ENCODE measurements at places on chromosomes 2 and 18.

- DNase-seq = no peak
These were observed 26.0 kb upstream of the BCL2L11 start for GRCh38 chr2:111094691-111095090.

- DNase-seq = peak; percentile 91
These were observed 3.0 kb downstream of the SCG2 start for GRCh38 chr2:223598994-223599639.

GRCh38 chr2:43184339-43184895, 42.0 kb downstream of the ZFP36L2 start:
- DNase-seq = peak; percentile 79

DNA sequence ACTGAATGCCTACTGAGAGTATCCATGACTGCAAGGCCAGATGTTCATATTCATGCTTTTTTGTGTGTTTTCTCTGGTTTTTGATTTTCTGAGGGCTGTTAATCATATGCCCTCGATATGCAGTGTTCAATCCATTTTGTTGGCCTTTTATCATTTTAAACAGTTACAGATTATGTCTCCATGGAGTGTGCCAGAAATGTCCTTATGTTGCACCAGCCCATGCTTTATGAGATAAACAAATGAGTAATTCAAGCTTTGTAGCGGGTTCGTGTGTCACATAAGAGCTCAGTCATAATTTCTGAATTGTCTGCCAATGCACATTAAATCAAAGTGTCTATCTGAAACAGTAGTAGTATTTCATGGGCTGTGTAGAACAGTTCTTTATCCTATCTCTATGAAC, 583.0 kb downstream of the THSD7B start:
- DNase-seq = peak; percentile 9

DNA sequence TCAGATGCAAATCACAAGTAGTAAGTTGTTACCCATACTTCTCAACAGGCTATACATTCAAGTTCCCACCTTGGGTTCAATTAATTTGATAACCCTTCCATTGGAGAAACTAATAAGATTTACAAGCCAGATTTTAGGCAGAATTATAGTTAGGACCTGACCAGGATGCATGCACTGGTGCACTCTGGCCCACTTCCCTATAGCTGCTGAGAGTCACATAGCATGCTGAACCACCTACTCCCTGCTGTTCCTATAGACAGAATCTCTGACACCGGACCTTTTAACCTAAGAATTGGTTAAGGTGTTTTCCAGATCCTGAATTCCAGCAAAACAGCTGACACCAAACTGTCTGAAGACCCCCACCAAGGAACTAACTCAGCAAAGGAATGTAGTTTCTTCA, 26.2 kb downstream of the FAM210A start:
- DNase-seq = no peak

DNA sequence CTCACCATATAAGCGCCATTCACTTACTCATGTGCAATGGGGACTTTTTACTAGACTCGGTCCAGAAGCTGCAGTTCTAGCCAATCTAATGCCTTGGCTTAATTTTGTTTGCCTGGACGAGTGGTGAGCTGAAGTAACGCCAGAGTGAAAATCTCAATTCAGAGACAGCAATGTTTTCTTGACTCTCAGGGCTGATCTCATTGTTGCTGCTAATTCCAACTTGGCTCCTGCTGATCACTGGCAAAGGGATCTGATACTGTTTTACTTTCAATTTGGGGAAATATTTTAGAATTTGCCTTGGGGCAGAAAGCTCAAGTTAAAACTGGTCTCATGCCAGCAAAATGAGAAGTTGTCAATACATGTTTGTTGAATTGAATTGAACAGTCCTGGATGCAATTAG, 906.6 kb upstream of the CDH2 start:
- DNase-seq = no peak

DNA sequence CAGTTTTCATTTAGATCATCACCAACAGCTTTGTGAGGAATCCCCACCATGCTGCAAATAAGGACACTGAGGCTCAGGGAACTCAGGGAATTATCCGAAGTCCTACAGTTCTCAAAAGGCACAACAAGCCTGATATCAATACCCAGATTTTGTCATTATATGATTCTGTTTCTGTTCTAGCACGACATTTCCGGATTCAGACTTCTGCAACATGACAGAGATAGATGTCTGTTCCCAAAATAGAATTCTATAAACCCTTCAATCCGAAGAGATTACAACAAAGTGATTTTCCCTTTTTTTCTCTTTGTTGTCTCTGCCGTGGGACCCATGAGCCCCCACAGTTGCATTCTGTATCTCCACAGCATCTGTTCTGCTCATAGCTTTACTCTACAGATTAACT, 72.0 kb downstream of the DOCK10 start:
- no peak for DNase-seq

DNA sequence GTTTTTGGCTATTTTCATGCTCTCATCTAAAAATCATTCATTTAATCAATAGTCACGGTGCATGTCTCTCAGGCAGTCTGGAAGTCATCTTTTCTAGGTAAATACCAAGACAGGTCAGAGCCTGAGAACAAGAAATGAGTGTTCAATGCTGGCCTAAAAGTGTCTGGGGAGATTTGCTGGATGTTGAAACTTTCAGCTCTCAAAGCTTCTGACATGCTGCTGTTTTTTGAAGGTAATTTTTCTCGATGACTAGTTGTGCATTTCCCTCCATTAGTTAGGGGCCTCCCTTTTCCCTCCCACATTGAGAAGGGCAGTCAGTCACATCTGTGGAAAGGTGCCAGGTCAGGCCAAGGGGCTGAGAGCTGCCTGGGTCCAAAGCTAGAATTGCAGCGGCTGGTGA, 115.6 kb downstream of the LPIN1 start:
- DNase-seq = no peak

DNA sequence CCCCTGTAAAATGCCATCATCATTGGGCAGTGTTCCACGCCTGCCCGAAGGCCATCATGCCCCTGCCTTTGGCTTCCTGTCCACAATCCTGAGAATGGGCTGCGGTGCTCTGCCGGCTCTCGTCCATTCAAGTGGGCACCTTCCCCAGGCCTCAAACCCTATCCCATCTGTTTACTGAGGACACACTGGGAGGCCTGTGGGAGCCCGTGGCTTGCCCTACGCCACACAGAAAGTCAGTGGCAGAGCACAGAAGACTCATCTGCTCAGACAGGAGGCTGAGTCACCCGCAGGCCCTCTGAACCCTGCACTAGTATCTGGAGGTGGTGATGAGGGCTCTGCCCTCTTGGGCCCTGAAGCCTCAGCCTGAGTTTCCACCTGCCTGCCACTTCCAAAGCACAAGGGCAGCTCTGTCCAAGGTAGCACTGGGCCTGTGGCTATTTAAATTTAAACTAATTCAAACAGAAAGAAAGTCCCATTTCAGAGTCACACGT, 19.1 kb upstream of the ANKRD53 start:
- DNase-seq = no peak

- no peak for DNase-seq
These were observed 63.0 kb downstream of the WDR75 start for GRCh38 chr2:189504238-189504637.

- DNase-seq = no peak
These were observed 67.3 kb upstream of the SNTG2 start for GRCh38 chr2:883260-883802.

DNA sequence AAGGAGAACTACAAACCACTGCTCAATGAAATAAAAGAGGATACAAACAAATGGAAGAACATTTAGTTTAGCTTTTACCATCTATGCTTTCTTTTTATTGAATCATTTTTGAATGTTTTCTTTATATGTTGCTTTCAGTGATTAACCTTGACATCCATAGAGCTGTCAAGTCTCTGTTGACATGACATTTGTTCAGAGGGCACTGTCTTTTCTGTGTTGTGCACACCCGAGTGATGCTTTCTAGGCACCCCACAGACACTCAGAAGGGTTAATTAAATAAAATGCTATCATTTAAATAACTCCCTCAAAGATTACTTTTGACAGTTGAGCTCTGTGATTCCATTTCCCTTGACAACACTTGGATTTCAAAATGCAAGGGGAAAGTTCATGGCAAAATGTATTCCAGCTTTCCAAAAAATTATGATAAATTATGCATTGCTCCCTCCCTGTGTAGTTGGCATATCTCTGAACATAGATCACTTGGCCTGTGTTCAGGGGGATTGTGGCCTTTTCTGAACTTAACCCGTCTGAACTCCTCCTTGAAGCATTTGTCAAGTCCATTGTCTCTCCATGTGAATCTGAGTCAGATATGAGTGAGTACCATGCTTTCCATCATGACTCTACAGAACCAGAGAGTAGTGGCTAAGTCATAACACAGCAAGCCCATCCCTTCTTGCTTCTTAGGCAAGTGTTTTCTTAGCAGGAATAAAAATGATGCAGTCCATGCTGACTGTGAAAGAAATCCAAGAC, 372.6 kb downstream of the RPRM start:
- no peak for DNase-seq

DNA sequence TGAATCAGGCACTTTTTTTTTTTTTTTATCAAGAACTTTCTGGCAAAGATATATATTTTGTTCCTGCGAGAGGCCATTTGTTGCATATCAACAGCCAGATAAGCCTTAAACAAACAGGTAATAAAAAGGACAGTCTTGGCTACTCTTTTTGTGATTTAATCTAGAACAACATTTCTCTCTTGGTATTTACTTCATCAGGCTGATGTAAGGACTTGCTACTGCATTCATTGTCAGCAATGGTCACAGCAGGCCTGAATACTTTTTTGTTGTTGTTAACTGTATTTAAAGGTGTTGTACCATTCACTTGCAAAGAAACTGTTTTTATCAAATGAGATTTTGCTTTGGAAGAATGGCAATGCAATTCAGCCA, 683.8 kb downstream of the IRS1 start:
- DNase-seq = peak; percentile 12

DNA sequence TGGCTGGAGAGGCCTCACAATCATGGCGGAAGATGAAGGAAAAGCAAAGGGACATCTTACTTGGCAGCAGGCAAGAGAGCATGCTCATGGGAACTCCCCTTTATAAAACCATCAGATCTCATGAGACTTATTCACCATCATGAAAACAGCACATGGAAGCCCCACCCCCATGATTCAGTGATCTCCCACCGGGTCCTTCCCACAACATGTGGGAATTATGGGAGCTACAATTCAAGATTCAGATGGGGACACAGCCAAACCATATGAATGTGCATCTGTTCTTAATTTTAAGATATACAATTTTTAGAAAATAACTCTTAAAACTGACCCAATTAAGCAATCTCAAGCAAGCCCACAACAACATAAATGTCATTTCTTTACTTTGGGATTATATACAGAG, 12.6 kb downstream of the C18orf63 start:
- peak; percentile 57 for DNase-seq

- no peak for DNase-seq
These were observed 49.9 kb downstream of the LPIN2 start for GRCh38 chr18:2963048-2963447.

GRCh38 chr2:8168022-8168717, 513.7 kb upstream of the ID2 start:
- no peak for DNase-seq

DNA sequence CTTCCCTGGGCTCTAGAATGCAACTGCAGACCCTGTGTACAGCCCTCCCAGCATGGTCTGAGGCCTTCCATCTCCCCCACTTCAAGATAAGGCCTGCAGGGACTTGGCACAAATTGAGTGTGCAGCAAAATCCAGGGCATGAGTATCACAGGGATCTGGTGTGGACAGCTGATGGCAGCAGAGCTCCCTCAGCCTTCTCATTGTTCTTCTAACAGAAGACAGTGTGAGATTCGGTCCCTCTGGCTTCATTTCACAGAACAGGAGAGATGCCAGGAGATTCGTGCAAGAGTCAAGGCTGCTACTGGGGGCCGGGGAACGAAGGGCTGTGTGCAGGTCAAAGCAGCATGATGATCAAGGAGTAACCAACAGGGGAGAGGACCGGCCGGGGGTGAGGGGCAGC, 85.8 kb downstream of the UXS1 start:
- peak; percentile 31 for DNase-seq

GRCh38 chr2:173258701-173259100, 96.0 kb upstream of the CDCA7 start:
- DNase-seq = no peak

DNA sequence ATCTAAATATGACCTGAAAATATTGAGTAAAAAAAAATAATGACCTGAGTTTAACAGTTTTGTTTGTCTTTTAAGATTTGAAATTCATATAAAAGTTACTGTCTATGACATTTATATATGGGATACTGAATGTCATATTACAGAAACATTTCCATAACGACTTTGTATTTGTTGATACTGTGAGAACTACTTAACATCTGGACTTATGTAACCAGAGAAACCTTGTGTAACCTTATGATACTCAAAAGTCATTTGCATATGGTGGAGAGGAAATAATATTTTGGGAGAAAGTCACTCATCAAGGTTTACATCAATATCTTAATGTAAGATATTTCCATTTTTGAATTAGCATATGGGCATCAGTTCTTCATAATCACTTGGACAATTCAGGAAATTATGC, 12.6 kb downstream of the MFSD6 start:
- no peak for DNase-seq

Data from fibroblast of skin of right biceps (primary cell).